ENCODE measurements at places on chromosomes 16 and 17. TPM values are rescaled to one million over a fixed set of nuclear protein-coding genes. Genes with fewer than 3 reads are reported as not detected.

DNA sequence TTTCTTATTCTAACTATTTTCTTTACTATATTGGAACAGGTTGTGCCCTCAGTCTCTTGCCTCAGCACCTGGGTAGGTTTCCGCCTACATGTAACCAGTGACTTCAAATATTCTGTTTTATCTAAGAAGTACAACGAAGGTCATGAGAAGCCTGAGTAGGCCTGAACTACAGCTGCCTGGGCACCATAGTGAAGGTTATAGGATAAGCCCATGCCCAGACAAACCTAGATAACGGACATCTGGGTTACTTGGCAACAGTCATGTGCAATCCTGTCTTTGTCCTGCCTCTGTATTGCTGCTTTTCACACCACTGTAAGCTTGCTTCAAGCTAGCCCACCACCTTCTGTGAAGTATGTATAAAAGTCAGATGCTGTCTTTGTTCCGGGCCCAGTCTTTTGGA is 25.4 kb upstream of the ARL4D start:
- no peak overlapping the region for H3K27ac ChIP-seq
- H3K36me3 ChIP-seq = no peaks in the 10 kb centered on the region
- no peak for DNase-seq

Gene DYNLRB2
- not detected for total RNA-seq

Gene DNAH9
- total RNA-seq = 0.92 TPM

GRCh38 chr17:82831041-82831817 is 8.6 kb downstream of the ZNF750 start:
- H3K27ac ChIP-seq = no peak overlapping the region
- H3K4me1 ChIP-seq = no peaks in the 10 kb centered on the region
- DNase-seq = no peak
- no peaks in the 10 kb centered on the region for H3K27me3 ChIP-seq

GRCh38 chr16:3460121-3460520 is 16.6 kb downstream of the NAA60 start:
- H3K27me3 ChIP-seq = no peaks in the 10 kb centered on the region
- H3K4me3 ChIP-seq = peak overlapping the region; percentile 86
- H3K27ac ChIP-seq = no peak overlapping the region
- DNase-seq = no peak
- peaks cover 38% of the 10 kb centered on the region for H3K4me1 ChIP-seq

Gene TOP3A
- 45.6 TPM for total RNA-seq

GRCh38 chr17:66355510-66355909 is 53.1 kb downstream of the PRKCA start:
- H3K36me3 ChIP-seq = no peaks in the 10 kb centered on the region
- peaks cover 8% of the 10 kb centered on the region for H3K4me1 ChIP-seq
- no peak for DNase-seq
- no peak overlapping the region for H3K27ac ChIP-seq
- no peak overlapping the region for H3K4me3 ChIP-seq
- no peaks in the 10 kb centered on the region for H3K27me3 ChIP-seq

- no peak overlapping the region for H3K4me3 ChIP-seq
- DNase-seq = no peak
- peaks cover 59% of the 10 kb centered on the region for H3K4me1 ChIP-seq
- peak overlapping the region; percentile 82 for H3K27ac ChIP-seq
These were observed 47.8 kb downstream of the ERN1 start for GRCh38 chr17:64081802-64082799.

- peaks cover 47% of the 10 kb centered on the region for H3K36me3 ChIP-seq
- H3K27me3 ChIP-seq = no peaks in the 10 kb centered on the region
- H3K4me3 ChIP-seq = no peak overlapping the region
- no peak overlapping the region for H3K27ac ChIP-seq
These were observed 27.6 kb downstream of the FCSK start for GRCh38 chr16:70481929-70482536.

Gene NUDT7
- 5.9 TPM for total RNA-seq

Gene PLA2G15
- total RNA-seq = 37.0 TPM

Gene OTOA
- 1.4 TPM for total RNA-seq

DNA sequence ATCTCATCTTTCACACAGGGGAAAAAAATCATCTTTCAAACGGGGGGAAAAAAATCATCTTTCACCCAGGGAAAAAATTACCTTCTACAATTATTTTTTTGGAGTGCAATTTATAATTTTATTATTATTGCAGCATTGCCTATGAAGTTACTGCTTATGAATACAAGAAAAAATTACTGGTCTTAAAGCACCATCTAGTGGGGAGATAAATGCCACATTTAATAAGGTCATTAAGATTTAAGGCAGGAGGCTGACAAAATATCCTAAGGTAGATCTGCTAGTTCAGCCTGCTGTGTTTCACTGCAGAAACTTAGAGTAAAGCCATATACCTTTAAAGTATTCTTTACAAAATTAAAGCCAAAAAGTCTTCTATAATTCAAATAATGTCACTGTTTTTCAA is 13.7 kb downstream of the SHCBP1 start:
- H3K27me3 ChIP-seq = no peaks in the 10 kb centered on the region
- no peaks in the 10 kb centered on the region for H3K4me1 ChIP-seq
- H3K4me3 ChIP-seq = no peak overlapping the region
- H3K27ac ChIP-seq = no peak overlapping the region

- H3K4me3 ChIP-seq = no peak overlapping the region
- no peak for DNase-seq
- no peaks in the 10 kb centered on the region for H3K36me3 ChIP-seq
These were observed 454.3 kb downstream of the HAPSTR1 start for GRCh38 chr16:9545522-9546437.

- H3K36me3 ChIP-seq = no peaks in the 10 kb centered on the region
- no peak for DNase-seq
- H3K27ac ChIP-seq = no peak overlapping the region
- H3K27me3 ChIP-seq = no peaks in the 10 kb centered on the region
- no peak overlapping the region for H3K4me3 ChIP-seq
These were observed 17.1 kb upstream of the RHOT1 start for GRCh38 chr17:32124985-32125847.

DNA sequence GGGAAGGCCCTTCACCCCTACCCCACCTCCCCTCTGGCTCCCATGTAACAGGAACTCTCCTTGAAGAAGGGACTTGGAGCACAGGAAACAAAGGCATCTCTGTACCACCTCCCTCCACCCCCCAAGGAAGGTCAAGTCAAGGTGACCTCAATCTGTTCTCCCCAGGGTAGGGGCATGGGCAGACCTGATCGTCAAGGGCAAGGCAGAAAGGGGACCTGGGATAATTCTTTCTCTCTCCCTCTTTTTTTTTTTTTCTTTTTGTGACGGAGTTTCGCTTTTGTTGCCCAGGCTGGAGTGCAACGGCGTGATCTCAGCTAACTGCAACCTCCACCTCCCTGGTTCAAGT is 4.3 kb upstream of the STAT5A start:
- no peak overlapping the region for H3K4me3 ChIP-seq
- no peak overlapping the region for H3K27ac ChIP-seq
- no peak for DNase-seq
- no peaks in the 10 kb centered on the region for H3K27me3 ChIP-seq

DNA sequence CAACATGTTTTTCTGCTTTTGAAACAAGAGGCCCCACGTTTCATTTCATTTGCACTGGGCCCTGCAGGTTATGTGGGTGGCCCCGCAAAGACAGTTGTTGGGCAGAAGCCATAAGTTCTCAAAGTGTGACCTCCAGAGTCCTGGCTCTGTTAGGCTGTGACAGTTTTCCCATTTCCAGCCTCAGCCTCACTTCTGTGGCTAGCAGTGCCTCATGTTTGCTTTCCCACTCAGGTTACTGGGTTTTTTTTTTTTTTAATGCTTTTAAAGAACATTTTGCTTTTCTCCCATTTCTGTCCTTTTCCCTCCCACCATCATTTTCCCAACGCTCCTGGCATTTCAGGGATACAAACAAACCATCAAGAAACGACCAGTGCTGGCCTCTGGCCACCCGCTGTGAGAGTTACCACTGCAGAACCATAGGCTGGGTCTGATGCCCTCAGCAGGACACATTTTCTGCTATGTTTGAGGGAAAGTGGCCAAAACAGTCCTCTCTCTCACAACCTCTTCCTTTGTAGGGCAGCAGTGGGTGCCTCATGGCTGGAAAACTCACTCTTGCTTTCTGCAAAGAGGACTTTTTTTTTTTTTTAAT is 159.0 kb upstream of the MPHOSPH6 start:
- H3K27me3 ChIP-seq = no peaks in the 10 kb centered on the region
- no peak for DNase-seq

DNA sequence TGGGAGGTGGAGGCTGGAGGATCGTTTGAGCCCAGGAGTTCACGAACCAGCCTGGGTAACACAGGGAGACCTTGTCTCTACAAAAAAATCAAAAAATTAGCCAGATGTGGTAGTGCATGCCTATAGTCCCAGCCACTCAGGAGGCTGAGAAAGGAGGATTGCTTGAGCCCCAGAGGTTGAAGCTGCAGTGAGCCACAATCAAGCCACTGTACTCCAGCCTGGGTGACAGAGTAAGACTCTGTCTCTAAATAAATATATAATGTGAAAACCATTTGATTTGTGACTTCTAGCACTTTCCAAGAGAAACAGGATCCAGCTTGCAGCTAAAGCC is 459.1 kb downstream of the SOX9 start:
- no peak overlapping the region for H3K4me3 ChIP-seq
- H3K4me1 ChIP-seq = no peaks in the 10 kb centered on the region
- DNase-seq = peak; percentile 14
- no peak overlapping the region for H3K27ac ChIP-seq
- H3K27me3 ChIP-seq = no peaks in the 10 kb centered on the region

Gene TNFRSF13B
- total RNA-seq = 38.1 TPM

Gene SCIMP
- 82.7 TPM for total RNA-seq

DNA sequence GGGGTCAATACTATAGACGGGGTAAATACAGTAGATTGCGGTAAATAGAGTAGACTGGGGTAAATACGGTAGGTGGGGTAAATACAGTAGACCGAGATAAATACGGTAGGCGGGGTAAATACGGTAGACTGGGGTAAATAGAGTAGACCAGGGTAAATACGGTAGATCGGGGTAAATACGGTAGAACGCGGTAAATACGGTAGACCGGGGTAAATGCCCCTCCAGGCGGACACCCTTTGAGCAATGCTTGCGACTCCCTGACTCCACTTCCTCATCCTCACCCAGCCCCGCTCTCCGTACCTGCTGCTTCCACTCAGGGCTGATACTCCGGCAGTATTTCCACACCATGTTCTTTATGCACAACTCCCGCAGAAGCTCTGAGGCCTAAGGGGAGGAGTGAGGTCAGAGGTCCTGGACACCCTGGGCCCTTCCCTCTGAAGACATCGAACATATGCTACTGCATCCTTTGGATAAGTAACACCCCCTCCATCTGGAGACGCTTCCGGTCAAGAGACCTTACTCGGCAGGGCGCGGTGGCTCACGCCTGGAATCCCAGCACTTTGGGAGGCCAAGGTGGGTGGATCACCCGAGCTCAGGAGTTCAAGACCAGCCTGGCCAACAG is 13.3 kb upstream of the CRK start:
- H3K4me3 ChIP-seq = no peak overlapping the region
- peaks cover 56% of the 10 kb centered on the region for H3K4me1 ChIP-seq
- DNase-seq = no peak
- peaks cover 12% of the 10 kb centered on the region for H3K36me3 ChIP-seq

DNA sequence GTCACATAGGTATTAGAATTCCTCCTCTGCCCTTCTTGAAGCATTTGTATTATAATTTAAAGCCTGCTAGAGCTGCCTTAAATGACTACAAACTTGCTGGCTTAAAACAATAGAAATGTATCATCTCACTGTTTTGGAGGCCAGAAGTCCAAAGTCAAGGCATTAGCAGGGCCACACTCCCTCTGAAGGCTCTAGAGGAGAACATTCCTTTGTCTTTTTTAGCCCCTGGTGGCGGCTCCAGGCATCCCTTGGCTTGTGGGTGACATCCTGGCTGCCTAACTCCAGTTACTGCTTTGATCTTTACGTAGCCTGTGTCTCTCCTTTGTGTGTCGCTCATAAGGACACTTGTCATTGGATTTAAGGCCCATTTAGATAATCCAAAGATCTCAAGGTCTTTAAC is 186.6 kb upstream of the SALL1 start:
- no peak overlapping the region for H3K27ac ChIP-seq
- H3K27me3 ChIP-seq = no peaks in the 10 kb centered on the region
- no peak for DNase-seq
- no peak overlapping the region for H3K4me3 ChIP-seq
- H3K4me1 ChIP-seq = no peaks in the 10 kb centered on the region
- H3K36me3 ChIP-seq = no peaks in the 10 kb centered on the region

Gene CALCOCO2
- total RNA-seq = 136 TPM

DNA sequence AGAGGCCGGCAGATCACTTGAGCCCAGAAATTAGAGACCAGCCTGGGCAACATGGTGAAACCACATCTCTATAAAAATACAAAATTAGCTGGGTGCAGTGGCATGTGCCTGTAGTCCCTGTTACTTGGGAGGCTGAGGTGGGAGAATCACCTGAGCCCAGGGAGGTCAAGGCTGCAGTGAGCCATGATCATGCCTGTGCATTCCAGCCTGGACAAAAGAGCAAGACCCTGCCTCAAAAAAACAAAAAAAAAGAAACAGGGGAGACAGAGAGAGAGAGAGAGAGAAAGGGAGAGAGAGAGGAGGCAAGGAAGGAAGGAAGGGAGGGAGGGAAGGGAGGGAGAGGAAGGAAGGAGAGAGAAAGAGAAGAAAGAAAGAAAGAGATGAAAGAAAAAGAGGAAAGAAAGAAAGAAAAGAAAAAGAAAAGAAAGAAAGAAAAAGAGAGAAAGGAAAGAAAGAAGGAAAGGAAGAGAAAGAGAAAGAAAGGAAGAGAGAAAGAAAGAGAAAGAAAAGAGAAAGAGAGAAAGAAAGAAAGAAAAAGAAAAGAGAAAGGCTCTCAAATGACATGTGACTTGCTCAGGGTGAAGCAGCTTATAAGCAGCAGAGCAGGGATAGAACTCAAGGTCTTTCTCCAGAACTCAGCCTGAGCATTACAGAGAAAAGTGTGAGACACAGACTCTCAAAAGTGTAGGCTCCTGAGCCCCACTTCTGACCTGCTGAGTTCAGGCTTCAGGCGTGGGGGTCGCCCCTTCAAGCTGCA is 15.5 kb downstream of the CX3CL1 start:
- H3K27ac ChIP-seq = no peak overlapping the region
- no peak overlapping the region for H3K4me3 ChIP-seq
- no peaks in the 10 kb centered on the region for H3K4me1 ChIP-seq

- H3K36me3 ChIP-seq = no peaks in the 10 kb centered on the region
- no peak overlapping the region for H3K4me3 ChIP-seq
- no peaks in the 10 kb centered on the region for H3K27me3 ChIP-seq
- peaks cover 85% of the 10 kb centered on the region for H3K4me1 ChIP-seq
- peak overlapping the region; percentile 94 for H3K27ac ChIP-seq
- peak; percentile 45 for DNase-seq
These were observed 2.9 kb upstream of the CCDC102A start for GRCh38 chr16:57539072-57539796.

Gene MMP2
- total RNA-seq = 40.3 TPM

Gene CACNG4
- total RNA-seq = not detected

Gene CACNG5
- 0.54 TPM for total RNA-seq

Gene FAM171A2
- total RNA-seq = 0.68 TPM

Gene CSH1
- total RNA-seq = not detected

Gene IL34
- total RNA-seq = 168 TPM

Gene NAGS
- total RNA-seq = 1.0 TPM

Gene CA10
- not detected for total RNA-seq
